ENCODE measurements at places on chromosomes 4 and X.

DNA sequence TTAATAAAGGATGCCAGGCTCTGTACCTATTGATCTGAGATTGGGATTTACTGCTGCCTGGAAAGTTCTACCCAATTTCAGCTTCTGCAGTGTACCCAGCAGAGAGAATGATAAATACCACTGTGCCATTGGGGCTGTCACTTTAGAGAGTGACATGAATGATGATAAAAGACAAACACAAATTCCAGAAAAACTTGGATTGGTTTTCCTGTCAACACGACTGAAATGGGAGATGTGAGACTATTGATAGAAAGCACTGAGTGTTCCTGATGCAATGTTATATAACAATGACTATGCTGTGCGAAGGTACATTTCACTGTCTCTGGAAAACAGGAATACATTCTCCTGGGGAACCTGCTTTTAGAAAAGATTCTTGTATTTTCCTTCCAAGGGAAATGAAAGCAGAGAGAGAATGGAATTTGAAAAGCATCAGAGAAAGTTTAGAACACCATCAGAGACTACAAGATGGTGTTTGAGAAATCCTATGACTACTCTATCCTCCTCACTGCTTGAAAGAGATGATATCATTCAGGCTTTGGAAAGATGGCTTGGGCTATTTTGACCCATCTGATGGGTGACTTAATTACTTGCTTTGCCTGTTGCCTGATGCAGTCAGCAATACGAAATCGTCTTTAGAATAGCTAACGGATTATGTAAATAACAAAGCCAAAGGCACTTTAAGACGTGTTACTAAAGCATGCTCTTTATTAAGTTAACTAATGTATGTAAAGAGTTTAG, 49.7 kb downstream of the MID1IP1 start:
- no peak for DNase-seq

GRCh38 chrX:70033348-70034051, 16.2 kb downstream of the AWAT2 start:
- DNase-seq: no peak

DNA sequence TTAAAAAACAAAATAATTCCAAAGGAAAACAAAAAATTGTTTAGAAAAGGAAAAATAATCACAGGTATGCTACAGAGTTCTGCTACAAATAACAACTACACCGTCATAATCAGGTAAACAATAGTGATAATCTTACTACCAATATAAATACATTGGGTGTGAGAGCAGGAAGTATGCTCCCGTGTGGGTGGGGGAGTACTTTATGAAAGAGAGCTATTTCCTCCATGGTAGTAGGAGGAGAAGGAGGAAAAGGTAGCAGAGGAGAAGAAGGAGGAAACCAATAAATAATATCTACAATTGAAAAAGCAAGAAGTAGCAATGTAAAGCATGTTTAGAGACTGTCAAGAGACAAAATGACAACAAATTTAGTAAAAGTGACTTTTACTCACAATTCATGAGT, 35.1 kb downstream of the TEC start:
- DNase-seq: no peak

DNA sequence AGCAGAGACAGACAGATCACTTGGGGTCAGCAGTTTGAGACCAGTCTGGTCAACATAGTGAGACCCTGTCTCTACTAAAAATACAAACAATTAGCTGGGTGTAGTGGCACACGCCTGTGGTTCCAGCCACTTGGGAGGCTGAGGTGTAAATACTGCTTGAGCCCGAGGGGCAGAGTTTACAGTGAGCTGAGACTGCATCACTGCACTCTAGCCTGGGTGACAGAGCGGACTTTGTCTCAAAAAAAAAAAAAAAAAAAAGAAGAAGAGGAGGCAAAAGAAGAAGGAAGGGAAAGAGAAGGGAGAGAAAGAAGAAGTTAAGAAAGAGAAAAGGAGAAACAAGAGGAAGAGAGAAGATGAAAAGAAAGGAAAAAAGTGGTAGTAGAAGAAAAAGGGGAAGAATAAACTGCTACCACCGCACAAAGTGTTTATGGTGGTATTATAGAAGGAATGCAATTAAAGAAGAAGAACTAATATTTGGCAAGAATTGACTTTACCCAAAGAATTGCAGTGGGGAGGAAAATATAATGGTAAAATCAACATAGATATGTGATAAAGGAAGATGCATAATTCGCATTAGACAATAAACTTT, 19.6 kb upstream of the NSUN7 start:
- DNase-seq: no peak

GRCh38 chr4:6257247-6258025, 12.2 kb upstream of the WFS1 start:
- DNase-seq: no peak

GRCh38 chr4:159238631-159239030, 135.8 kb downstream of the RAPGEF2 start:
- no peak for DNase-seq

DNA sequence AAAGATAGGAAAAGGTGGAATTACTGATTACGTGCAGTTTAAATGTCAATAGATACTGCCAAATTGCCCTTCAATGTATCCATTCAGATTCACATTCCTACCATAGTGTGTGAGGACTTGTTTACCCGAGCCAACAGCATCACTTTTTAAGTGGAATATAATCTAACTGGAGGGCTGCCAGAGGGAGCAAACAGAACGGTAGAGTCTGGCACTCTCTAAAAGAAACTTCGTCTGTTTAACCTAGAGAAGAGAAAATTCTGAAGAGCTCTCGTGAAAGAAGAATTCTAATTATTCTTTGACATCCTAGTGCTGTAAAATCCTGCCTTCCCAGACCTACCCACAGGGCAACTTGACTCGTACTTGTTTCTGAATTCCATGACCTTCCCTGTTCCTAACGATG, 23.2 kb downstream of the SMIM43 start:
- no peak for DNase-seq

GRCh38 chr4:48813964-48814363, 16.9 kb upstream of the OCIAD1 start:
- DNase-seq: no peak

- DNase-seq: no peak
Measured at GRCh38 chr4:111330786-111331185, 707.9 kb upstream of the PITX2 start.

DNA sequence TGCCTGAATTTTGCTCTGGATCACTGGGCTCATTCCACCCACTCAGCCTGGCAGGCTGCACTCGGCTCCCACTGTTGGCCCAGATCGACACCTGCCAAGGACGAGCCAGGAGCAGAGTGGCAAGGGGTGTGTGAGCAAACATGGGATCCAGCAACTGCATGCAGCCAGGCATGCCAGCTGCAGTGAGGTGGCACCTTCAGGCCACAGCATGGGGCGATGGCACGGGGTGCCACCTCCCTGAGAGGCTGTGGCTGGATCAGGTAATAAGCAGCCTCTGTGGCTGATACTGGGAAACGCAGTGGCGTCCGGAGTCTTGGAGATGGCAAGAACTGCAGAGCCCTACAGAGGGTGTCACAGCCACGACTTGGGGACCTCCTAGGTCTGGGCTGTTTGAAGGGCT, 244.5 kb upstream of the FSTL5 start:
- DNase-seq: no peak

- no peak for DNase-seq
Measured at GRCh38 chr4:7788694-7789425, 150.8 kb downstream of the AFAP1 start.

DNA sequence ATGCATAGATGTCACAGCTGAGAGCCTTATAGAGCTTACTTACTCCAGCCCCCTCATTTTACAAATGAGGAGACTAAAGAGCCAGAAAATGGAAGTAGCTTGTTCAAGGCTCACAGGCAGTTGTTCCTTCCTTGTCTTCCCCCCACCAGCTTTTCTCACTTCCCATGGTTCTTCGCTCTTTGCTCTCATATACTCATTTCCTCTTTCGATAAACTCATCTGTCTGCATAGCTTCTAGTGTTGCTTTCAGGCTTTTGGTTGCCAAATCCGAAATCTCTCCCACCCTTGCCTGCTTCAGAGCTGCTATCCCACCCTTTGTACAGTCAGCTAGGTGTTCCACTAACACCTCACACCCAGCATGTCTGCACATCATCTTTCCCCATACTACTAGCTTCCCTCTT, 25.0 kb upstream of the GJB1 start:
- DNase-seq: no peak

DNA sequence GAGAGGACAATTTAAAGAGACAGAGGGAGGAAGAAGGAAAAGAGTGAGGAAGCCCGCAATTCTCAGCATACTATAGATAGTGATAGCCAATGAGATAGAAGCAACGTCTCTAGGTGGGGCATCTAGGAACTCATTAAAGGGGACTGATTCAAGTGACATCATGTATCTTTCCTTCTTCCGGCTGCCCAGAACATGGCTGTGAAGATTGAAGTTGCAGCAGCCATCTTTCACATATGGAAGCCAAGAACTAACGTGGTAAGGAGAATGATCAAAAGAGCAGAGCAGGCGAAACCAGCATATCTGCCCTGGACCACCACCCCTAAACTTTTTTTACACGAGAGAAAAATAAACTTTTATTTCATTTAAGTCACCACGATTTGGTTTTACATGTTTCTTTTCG, 133.8 kb downstream of the DDX53 start:
- no peak for DNase-seq

GRCh38 chrX:1249101-1249887, 19.3 kb upstream of the CSF2RA start:
- DNase-seq: peak; percentile 25

- DNase-seq: no peak
Measured at GRCh38 chr4:109978704-109979454, 66.2 kb downstream of the EGF start.

GRCh38 chr4:147739239-147739823, 7.4 kb downstream of the ARHGAP10 start:
- DNase-seq: no peak

All from activated CD4-positive, alpha-beta T cell treated with anti-CD3 and anti-CD28 coated beads for 1 hour (primary cell).